ENCODE measurements at places on chromosomes 7 and 10. TPM values are rescaled to one million over a fixed set of nuclear protein-coding genes. Genes with fewer than 3 reads are reported as not detected.

Gene TMEM26
- total RNA-seq = not detected

Gene FOXI2
- not detected for total RNA-seq

Gene ZNF488
- not detected for total RNA-seq

GRCh38 chr7:127187740-127188139, 65.0 kb downstream of the GRM8 start:
- no peak overlapping the region for H3K4me3 ChIP-seq
- no peak overlapping the region for H3K27ac ChIP-seq
- peaks cover 41% of the 10 kb centered on the region for H3K27me3 ChIP-seq
- no peak for DNase-seq
- H3K4me1 ChIP-seq = no peaks in the 10 kb centered on the region
- no peaks in the 10 kb centered on the region for H3K36me3 ChIP-seq

DNA sequence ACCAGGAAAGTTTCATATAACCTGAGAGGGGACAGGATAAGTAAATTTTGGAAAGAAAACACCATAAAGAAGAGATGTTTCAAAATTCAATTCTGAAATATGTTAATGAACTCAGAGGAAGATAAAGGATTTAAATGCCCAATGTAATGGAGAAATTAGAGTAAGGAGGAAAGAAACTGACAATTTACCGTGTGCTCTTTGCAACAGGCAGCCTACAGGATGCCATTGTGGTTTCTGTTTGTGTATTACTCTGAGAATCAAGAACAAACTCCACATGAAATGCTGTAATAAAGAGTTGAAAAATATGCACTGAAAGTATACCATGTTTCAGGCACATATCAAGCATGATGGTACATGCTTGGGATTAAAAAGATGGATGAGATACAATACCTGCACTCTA, 44.8 kb upstream of the GLCCI1 start:
- H3K4me1 ChIP-seq = peaks cover 21% of the 10 kb centered on the region
- H3K36me3 ChIP-seq = no peaks in the 10 kb centered on the region
- H3K27ac ChIP-seq = no peak overlapping the region
- H3K4me3 ChIP-seq = peak overlapping the region; percentile 7

DNA sequence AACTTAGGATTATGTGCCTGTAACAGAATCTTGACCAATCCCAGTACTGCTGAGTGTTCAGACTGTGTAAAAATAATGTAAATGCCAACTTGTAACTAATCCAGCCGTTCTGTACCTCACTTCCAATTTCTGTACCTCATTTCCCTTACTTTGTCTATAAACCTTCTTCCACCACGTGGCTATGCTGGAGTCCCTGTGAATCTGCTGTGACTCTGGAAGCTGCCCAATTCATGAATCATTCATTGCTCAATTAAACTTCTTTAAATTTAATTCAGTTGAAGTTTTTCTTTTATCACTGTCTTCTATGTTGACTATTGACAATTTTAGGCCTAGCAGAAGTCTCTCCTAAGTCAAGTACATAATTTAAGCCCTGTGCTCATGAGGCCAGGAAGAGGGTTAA, 215.3 kb upstream of the RHOBTB1 start:
- no peaks in the 10 kb centered on the region for H3K4me1 ChIP-seq
- no peak overlapping the region for H3K27ac ChIP-seq
- DNase-seq = no peak
- no peaks in the 10 kb centered on the region for H3K36me3 ChIP-seq
- peaks cover 24% of the 10 kb centered on the region for H3K27me3 ChIP-seq

- no peaks in the 10 kb centered on the region for H3K4me1 ChIP-seq
- no peak overlapping the region for H3K4me3 ChIP-seq
- no peak for DNase-seq
- no peaks in the 10 kb centered on the region for H3K36me3 ChIP-seq
These were observed 829.0 kb downstream of the TNS3 start for GRCh38 chr7:46752881-46753366.

DNA sequence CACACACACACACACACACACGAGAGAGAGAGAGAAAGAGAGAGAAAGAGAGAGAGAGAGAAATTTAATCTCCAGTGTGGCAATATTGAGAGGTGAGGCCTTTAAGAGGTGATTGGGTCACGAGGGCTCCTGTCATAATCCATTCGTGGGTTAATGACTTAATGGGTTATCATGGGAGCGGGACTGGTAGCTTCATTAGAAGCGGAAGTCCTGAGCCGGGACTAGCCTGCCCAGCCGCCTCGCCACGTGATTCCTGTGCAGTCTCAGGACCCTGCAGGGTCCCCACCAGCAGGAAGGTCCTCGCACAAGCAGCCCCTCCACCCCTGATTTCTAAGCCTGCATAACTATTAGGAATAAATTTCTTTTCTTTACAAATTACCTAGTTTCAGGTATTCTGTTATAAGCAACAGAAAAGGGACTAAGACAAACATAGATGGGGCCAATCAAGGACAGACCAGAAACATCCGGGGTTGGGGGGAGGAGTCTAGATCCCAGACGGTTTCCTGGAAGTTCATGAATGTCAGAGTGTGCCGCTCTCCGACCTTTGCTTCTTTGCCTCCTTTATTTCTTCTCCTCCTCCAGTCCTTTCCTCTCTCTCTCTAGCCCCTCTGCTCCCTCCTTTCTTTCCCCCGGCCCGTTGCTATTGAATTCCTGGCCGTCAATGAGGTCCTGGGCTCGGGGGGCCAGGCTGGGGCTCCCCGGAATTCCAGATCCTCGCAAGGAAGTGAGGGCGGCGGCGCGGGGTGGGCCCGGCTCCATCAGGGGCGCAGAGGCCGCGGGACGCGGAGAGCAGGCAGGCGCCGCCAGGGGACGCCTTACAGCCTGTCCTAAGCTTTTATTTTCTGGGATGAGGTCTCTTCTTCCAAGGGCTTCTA, 146.8 kb downstream of the CYP26A1 start:
- no peak overlapping the region for H3K4me3 ChIP-seq
- H3K36me3 ChIP-seq = no peaks in the 10 kb centered on the region
- no peak overlapping the region for H3K27ac ChIP-seq
- no peak for DNase-seq
